SIG-M5 (cell line): ENCODE measurements at places on chromosomes 12 and 14.

- DNase-seq, result no peak
These were observed 225.4 kb upstream of the PDE3A start for GRCh38 chr12:20142956-20143355.

GRCh38 chr14:36134038-36134437, 42.5 kb downstream of the PTCSC3 start:
- DNase-seq, result no peak

DNA sequence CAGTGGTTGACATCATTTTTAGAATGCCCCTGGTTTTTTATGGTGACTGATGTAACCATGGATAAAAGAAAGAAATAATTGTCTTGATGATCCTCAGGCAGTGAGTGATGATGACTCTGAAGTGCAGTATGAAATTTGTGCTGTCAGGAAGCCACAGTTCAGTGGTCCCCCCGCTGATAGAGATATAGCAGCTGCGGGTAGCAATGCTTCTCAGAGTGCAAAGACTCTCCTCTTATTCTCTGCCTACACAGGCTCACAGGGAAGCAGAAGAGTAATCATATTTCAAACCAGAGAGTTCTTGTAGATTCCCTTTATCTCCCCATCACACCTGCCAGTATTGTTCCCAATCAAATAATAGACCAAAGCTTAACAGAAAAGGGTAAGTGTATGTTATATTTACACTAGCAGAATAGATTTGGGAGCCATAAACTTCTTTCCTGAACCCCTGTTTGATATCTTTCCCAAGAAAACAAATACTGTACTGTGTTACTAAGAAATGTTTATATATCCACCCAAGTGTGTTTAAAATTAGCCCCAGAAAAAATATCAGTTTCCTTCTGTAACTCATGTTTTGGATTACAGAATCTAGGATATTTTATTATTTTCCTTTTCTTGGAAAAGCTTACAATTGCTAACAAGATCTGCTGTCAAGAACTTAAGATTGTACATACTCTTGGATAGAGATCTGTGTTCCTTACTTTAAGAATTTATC, 1817.4 kb upstream of the FLRT2 start:
- DNase-seq, result no peak

GRCh38 chr12:16076557-16076956, 165.4 kb downstream of the DERA start:
- no peak for DNase-seq

- DNase-seq, result no peak
These were observed 3.3 kb upstream of the PAPLN start for GRCh38 chr14:73234029-73234428.

- no peak for DNase-seq
These were observed 1061.8 kb downstream of the BCL11B start for GRCh38 chr14:98210045-98210672.

DNA sequence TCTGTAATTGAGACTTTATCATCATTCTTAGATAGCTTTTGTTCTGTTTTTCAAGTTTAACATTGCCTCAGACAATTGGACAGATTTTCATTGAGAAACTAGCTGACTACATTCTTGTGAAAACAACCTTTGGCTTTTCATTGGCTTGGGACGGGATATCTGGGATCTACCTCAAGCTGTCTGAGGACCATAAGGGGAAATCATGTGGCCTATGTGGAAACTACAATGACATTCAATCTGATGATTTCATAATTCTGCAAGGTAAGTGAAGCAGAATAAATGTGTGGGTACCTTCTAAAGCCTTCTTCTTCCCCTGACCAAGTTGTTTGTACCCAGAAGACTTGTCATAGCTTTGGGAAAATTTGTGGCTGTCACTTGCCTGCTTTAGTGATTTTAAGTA, 133.5 kb downstream of the OTOGL start:
- DNase-seq, result no peak

- no peak for DNase-seq
These were observed 30.7 kb upstream of the OVCH1 start for GRCh38 chr12:29528161-29528560.

DNA sequence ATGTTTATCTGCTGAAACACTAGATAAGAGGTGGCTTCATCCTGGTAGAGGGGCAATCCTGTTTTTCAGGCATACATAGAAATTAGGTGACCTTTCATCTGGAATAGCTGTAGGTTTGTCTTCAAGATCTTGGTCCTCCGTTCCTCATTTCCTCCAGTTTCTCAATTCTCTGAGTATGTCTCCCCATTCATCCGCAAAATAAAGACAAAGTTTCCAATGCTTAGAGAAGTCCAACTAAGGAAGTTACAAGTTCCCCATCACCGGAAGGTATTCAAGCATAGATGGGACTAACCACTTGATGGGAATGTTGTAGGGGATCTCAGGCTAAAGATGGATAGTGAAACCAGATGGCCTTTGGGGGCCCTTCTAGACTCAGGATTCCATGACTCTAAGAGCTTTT, 34.3 kb downstream of the ERG28 start:
- DNase-seq, result no peak

GRCh38 chr12:67437011-67437410, 167.9 kb downstream of the CAND1 start:
- DNase-seq, result no peak

- DNase-seq, result no peak
These were observed 146.5 kb downstream of the CFAP54 start for GRCh38 chr12:96635844-96636243.

- DNase-seq, result no peak
These were observed 196.2 kb upstream of the ALG10 start for GRCh38 chr12:33825986-33826602.

DNA sequence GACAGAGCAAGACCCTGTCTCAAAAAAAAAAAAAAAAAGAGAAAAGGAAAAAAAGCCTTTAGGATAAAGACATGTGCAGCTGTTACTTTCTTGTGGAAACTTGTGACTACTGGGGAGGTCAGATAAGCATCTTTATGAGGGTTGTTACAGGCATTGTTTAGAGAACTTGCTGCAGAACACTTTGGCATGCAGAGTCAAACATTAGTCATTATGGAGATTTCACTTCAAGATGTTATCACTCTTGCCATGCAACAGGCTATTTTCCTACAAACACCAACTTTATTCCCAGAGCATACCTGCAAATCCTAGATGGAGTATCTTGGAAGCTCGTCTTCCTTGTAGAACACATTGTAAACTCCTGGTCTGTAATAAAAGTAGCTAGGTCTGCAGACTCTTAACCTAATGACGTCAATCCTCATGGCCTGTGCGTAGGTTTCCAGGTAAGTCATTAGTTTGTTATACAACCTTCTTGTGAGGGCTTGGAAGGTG, 36.3 kb upstream of the WDR89 start:
- DNase-seq, result no peak
